ENCODE measurements at places on chromosomes 4 and X. TPM values are rescaled to one million over a fixed set of nuclear protein-coding genes. Genes with fewer than 3 reads are reported as not detected.

- no peaks in the 10 kb centered on the region for H3K4me1 ChIP-seq
- no peaks in the 10 kb centered on the region for H3K36me3 ChIP-seq
- no peaks in the 10 kb centered on the region for H3K27me3 ChIP-seq
- DNase-seq, result no peak
- H3K4me3 ChIP-seq, result peak overlapping the region; percentile 45
Observed at GRCh38 chr4:85514117-85514516, 39.2 kb downstream of the ARHGAP24 start.

DNA sequence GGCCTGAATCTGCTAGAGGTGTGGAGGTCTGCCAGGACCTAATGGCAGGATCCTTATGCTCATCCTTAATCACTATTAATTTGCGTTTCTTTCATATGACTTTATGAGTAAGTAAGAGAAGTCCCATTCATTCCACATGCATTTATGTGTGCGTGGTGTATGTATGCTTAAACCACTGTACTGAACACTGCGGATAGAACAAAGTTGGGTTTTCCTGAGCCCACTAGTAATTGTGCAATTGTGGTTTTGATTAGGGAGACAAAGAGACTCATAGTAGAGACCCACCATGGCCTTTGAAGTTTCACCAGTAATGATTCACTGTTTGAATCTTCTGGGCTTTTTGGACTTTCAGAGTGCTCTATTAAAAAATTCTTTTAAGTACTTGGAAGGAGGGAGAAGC is 498.5 kb upstream of the DIPK2B start:
- no peak overlapping the region for H3K27ac ChIP-seq
- H3K36me3 ChIP-seq, result no peaks in the 10 kb centered on the region
- no peaks in the 10 kb centered on the region for H3K4me1 ChIP-seq
- no peak for DNase-seq
- H3K4me3 ChIP-seq, result no peak overlapping the region
- no peaks in the 10 kb centered on the region for H3K27me3 ChIP-seq

DNA sequence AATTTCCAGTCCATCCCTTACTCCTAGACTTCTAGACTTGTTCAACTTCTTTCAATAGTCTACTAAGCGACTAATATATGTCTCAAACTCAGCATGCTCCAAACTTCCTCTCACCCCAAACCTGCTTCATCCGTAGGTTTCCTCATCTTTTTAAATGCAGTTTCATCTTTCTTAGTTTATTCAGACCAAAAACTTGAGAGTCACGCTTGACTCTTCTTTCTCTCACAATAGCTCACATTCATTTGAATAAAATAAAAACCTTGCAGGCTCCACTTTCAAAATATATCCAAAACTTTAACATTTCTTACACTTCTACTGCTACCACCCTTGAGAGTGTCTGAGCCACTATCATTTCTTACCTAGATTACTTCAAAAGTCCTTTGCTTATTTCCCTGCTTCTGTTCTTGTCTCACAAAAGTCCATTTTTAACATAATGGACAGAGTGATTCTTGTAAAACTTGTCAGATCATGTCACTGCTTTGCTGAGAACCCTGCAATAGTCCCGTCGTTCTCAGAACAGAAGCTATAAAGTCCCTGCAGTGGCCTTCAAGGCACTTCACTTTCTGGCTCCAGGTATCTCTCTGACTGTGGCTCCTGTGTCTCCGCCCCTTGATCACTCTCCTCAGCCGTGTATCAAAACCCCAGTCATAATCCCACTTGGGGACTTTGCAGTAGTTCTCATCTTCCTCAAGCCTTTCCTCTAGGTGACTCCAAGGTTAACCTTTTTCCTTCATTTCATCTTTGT is 167.6 kb downstream of the ARHGAP24 start:
- no peak overlapping the region for H3K4me3 ChIP-seq
- DNase-seq, result no peak
- H3K4me1 ChIP-seq, result no peaks in the 10 kb centered on the region
- H3K36me3 ChIP-seq, result no peaks in the 10 kb centered on the region

DNA sequence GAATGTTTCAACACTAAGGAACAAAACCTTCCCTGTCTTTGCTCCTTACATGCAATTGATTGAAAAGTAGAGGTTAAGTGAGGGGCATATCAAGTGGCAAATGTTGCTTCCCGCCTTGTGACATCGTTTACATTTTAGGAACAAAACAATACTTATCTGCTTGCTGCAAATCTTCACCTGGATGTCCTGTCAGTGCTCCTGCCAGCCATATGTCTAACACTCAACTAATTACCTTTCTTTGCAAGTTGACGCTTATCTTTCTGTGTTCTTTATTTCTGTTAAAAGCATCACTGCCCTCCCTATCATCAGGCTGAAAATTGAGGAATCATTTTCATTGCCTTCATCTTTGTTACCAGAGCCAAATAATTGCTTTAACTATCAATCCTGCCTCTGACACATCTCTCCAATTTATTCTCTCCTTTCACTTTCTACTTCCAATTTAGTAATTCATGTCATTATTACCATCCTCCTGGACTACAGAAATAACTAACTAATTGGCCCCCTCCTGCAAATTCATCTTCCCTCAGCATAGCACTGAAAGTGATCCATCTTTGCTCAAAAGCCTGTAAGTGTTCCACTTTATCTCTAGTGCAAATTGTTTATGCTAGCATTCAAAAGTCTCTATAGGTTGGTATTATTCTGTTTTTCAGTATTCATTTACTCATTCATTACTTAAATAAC is 298.7 kb upstream of the ATOH1 start:
- H3K36me3 ChIP-seq, result no peaks in the 10 kb centered on the region
- no peaks in the 10 kb centered on the region for H3K27me3 ChIP-seq
- DNase-seq, result no peak
- H3K27ac ChIP-seq, result no peak overlapping the region
- no peaks in the 10 kb centered on the region for H3K4me1 ChIP-seq
- H3K4me3 ChIP-seq, result no peak overlapping the region

DNA sequence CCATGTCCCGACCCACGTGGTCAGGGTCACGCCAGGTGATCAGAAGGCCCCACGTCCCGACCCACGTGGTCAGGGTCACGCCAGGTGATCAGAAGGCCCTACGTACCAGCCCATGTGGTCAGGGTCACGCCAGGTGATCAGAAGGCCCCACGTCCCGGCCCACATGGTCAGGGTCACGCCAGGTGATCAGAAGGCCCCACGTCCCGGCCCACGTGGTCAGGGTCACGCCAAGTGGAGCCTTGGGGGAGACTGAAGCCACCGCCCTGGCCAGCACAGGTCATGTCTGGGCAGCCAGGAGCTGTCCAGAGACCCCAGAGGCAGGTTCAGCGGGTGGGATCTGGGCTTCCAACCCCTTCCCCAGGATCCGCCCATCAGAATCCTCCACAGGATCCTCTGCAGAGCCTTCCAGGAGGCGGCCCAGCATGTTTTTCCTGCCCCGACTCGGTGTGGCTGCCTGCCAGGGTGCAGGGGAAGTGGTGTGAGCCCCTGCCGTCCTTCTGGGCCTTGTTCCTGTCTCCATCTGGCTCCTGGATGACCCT is 58.4 kb downstream of the FAM53A start:
- no peaks in the 10 kb centered on the region for H3K4me1 ChIP-seq
- no peak overlapping the region for H3K4me3 ChIP-seq
- no peaks in the 10 kb centered on the region for H3K27me3 ChIP-seq

GRCh38 chr4:48556268-48556667 is 66.2 kb downstream of the ZAR1 start:
- DNase-seq, result no peak
- no peaks in the 10 kb centered on the region for H3K27me3 ChIP-seq
- no peak overlapping the region for H3K27ac ChIP-seq
- no peaks in the 10 kb centered on the region for H3K4me1 ChIP-seq
- peaks cover 45% of the 10 kb centered on the region for H3K36me3 ChIP-seq

DNA sequence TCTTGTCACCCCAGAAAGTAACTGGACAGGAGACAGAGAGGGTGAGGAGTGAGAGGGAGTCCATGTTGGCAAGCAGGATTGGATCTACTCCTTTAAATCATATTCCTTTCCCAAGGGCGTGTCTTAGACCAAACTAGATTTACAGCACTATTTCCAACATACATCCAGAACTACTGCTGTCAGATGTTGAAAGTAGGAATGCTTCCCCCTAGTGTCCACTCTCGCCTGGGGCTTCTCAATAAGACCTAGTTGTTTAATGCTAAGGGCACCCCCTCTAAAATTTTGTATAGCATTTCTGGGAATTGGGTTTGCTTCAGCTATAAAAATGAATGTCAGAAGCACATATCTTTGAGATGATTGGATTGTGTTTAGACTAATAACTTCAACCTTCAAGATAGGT is 13.3 kb downstream of the OFD1 start:
- no peaks in the 10 kb centered on the region for H3K4me1 ChIP-seq
- DNase-seq, result no peak
- H3K27ac ChIP-seq, result no peak overlapping the region
- no peaks in the 10 kb centered on the region for H3K36me3 ChIP-seq

DNA sequence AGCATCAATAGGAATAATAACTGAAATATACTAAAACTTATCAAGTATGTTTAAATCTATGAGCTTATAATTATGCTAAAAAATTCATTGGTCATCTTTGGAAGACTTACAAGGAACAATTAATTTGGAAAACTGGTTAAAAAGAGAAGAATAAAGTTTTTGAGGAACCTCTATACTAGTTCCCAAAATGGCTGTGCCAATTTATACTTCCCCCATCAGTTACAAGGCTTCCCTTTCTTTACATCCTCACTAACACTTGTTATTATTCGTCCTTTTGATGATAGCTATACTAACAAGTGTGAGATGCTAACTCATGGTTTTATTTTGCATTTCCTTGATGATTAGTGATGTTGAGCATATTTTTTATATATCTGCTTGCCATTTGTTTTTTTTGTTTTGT is 17.1 kb downstream of the OGT start:
- peaks cover 15% of the 10 kb centered on the region for H3K36me3 ChIP-seq
- H3K4me1 ChIP-seq, result peaks cover 1% of the 10 kb centered on the region
- no peaks in the 10 kb centered on the region for H3K27me3 ChIP-seq
- no peak for DNase-seq

DNA sequence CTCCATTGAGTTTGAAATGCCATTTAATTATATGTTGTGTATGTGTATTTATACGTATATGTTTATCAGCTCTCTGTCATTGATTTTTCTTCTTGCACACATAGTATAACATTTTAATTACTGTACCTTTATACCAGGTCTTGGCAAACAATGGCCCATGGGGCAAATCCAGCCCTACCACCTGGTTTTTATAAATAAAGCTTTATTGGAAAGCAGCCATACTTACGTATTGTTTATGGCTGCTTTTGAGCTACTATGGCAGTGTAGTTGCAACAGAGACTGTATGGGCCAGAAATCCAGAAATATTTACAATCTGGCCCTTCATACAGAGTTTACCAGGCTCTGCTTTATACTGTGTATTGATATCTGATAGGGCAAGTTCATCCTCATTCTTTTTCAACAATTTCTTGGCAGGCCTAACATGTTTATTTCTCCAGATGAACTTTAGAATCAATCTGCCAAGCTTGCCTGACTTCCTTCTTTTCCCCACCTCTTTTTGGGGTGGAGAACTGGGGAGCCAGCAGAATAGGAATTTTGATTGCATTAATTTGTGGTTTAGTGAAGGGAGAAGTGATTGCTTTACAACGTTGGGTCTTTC is 15.8 kb downstream of the DCUN1D4 start:
- DNase-seq, result no peak
- H3K4me3 ChIP-seq, result no peak overlapping the region
- no peak overlapping the region for H3K27ac ChIP-seq

Gene CCDC149
- 30.1 TPM for total RNA-seq

Gene UGT2B7
- total RNA-seq, result not detected

Gene RBMX2
- 15.8 TPM for total RNA-seq

Gene NBDY
- total RNA-seq, result 8.3 TPM

Data from thoracic aorta (tissue), 2 donors.